ENCODE measurements at places on chromosomes 6 and 20.

DNA sequence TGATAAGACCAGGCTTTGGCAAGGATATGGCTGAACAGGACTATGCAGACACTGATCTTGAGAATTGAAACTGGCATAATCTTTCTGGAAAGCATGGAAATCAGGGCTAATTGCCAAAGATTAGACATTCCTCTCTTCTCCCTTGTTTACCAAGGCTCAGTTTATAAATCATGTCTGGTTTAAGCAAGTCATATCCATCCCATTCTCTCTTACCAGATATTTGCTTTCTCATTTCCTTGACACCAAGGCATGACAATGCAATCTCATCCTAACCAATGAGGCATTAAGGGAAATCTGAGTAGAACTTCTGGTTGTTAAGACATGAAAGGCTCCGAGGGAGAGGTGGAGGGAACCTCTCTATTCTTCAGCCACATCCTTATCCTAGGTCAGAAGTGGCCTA, 110.3 kb upstream of the CEP85L start:
- DNase-seq = no peak

- no peak for DNase-seq
These were observed 33.0 kb upstream of the RIPOR2 start for GRCh38 chr6:24968783-24969182.

DNA sequence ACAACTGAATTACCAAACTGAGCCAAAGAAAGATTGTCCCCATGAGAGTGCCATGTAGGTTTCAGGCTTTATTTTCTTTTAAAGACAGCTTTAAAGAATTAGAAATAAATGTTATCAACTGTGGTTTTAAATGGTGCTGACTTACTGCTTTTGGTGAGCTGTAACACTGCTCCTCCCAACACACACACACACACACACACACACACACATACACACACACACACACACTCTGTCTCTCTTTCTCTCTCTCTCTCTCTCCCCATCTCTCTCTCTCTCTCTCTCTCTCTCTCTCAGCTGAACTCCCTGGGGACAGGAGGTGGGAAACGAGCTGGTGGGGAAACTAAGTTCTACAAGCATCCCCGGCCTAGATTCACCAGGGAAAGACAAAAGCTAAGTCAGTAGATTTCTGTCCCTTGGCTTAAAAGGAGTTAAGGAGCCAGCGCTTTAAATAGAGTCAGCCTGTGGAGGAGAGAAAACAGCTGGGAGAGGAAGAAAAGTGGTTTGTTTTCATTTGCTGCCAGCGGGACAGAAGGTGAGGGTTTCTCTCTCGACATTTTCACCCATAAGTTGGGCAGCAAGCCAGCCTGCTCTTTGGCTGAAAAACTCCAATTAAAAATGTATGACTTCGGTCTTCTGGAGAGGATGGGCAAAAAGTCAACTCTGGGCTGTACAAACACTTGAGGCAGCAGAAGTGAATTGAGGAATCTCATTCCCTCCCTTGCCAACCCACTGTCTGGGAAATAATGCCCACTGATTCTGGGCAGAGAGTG, 27.4 kb downstream of the CBLN4 start:
- no peak for DNase-seq

- DNase-seq = no peak
These were observed 7.8 kb downstream of the ADTRP start for GRCh38 chr6:11770546-11771466.

DNA sequence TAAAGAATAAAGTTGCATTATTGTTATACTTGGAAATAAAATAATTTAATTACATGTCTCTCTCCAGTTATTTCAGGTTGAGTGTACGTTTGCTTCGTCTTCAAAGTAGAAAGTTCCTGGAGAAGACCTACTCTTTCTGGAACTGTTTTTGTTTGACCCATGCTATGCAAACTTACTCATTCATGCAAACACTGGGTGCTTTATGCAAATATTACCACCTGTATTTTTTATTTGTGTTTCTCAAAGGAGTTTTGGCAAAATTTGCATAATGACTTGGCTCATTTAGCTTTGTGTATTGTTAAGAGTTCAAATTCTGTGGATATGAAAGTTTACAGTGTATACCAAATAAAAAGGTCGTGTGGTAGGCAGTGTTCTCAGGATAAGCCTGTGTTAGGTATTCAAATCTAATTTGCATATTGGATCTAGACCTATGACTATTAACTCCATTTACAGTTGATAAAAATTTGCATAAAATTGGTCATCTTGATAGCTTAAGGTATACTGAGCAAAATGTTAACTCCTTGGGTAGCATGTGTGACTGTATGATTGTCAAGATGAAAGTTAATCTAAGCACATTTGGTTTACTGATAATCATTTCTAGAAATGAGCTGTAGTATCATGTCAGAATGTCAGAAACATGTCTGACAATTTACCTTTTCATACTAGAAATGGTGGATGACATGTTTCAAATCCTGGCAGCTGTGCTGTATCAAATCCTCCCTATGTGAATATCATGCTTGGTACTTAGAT, 65.2 kb downstream of the CDKAL1 start:
- DNase-seq = no peak

- DNase-seq = no peak
These were observed 42.8 kb upstream of the SLC22A23 start for GRCh38 chr6:3499603-3500002.

DNA sequence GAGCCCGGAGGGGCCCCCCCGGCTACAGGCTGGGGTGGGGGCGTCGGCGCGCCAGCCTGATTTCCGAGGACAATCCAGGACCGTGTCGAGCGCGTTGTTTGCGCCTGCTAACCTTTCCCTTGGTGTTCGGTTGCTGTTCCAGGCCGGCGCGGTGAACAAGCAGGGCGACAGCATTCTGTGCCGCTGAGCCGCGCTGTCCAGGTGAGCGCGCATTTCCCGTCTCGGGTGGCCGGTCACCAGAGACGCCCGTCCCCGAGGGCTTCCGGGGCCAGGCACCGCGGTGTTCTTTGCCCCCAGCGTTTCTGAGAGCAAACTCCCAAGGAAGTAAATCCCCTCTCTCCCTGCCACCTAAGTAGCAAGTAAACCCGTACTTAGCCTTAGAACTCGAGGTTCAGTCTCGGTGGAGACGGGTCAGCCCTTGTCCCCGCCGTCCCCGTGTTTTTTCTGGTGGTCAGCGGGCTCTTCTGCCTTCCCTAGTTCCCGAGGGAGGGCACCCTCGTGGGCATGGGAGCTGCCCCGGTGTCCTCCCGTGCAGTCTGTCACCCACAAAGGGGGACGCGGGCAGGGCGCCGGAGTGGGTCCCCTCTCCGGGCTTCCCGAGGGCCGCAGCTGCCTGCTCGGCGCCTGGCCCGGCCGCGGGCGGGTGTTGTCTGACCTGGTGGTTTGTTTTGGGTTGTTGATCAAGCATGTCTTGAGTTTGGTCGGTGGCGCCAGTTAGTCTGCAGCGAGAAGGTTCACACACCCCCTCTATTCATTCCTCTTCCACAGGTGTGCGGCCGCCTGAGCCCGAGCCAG, 1.5 kb downstream of the ID4 start:
- DNase-seq = peak; percentile 83

DNA sequence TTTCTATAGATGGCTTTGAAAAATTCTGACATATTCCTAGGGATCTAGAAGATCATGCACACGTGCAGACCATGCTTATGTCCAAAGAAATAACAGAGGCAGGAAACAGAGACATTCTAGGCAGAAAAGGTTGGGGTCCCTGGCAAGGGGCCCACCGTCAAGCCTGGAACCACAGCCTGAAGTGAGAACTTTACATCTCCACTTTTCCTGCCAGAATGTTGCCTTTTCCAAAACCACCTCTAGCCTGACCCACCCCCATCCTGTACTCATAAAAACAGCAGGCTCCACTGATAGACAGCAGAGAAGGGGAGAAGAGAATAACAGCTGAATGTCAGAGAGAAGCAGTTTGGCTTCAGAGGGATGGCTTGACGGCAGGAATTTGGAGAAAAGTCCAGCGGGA, 257.3 kb upstream of the NT5E start:
- no peak for DNase-seq

GRCh38 chr6:51265426-51265825, 446.8 kb downstream of the TFAP2B start:
- DNase-seq = no peak

DNA sequence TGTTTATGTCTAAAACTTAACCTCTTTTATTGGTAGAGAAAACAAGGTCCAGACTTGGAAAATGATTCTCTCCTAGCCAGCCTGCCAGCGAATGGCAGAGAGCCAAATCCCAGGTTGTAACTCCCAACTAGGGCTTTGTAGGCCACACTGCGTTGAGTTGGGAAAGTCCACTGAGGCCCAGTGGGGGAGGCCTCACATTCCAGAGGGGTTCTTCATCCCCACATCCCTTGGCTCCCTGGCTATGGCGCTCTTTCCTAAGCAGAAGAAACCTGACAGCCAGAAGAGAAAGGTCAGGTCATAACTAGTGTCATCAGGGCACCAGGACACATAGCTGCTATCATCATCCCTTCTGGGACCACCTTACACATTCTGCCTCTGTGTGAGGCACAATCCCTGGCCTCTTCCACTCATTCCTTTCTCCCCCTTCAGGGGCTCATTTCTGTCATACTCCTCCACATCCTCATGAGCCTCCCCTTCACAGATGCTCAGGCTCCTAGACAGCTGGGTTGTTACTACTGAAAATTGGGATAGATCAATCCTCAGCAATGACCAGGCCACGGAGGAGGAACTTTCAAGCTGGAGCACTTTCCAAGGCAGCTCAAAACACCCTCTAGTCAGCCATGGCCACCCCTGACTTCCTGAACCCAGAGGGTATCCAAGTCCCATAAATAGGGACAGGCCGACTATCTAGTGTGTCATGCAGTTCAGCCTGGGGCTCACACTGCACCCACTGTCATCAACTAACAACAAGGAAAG, 48.6 kb downstream of the TCP11 start:
- no peak for DNase-seq

GRCh38 chr6:150999576-150999975, 134.1 kb downstream of the MTHFD1L start:
- no peak for DNase-seq

GRCh38 chr20:17225851-17226409, 910 bp upstream of the PCSK2 start:
- DNase-seq = no peak

DNA sequence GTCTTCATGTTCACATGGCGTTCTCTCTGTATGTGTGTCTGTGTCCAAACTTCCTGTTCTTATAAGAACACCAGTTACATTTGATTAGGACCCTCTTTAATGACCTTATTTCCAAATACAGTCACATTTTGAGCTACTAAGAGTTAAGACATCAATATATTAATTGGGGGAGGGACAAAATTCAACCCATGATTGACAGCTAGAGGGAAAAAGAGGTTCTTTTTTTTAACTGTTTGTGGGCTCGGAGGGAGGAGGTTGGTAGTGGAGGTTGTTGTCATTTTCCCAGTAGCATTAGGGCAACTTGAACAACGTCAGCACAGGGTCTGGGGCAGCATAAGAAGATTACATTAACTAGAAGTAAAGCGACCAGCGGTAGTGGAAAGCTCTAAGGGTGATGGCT, 2.3 kb upstream of the GMDS start:
- no peak for DNase-seq

DNA sequence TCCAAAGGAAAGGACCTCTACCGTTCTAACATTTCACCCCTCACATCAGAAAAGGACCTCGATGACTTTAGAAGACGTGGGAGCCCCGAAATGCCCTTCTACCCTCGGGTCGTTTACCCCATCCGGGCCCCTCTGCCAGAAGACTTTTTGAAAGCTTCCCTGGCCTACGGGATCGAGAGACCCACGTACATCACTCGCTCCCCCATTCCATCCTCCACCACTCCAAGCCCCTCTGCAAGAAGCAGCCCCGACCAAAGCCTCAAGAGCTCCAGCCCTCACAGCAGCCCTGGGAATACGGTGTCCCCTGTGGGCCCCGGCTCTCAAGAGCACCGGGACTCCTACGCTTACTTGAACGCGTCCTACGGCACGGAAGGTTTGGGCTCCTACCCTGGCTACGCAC, 18.8 kb downstream of the PRDM1 start:
- no peak for DNase-seq

- no peak for DNase-seq
These were observed at the start of gene GMEB2 for GRCh38 chr20:63626424-63627128. Gene GMEB2 (minus strand): TSS chr20:63627101. CDS start chr20:63619397, 7,704 bp downstream.

DNA sequence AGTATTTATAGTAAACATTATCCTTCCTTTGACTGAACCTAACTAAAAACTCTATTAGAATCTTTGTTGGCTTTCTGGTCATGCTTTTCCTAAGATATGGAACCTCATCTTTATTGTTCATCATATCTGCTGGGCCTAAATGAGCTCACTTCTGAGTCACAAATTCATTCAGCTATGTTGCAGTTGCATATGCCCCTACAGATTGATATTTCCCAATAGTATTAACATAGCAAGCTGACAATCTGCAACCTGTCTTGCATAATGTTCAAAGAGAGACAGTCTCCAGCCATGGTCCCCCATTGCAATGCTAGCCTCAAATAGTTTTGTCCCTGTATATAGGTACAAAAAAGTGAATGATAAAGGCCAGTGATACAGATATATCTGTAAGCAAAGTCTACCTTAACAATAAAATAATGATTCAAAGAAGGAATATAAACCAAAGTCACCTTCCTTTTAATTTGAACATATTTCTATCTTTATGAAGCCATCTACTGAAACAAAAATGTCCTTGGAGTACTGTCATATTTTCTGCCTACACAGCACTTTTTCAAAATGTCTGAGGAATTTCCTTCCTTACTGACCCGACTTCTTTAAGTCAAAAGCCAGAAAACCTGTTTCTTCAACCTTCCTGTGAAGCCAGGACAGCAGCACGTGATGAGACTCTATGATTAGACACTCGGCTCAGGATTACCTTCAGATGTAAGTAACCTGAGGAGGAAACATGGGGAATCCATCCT, 140.7 kb downstream of the UBE3D start:
- DNase-seq = no peak

DNA sequence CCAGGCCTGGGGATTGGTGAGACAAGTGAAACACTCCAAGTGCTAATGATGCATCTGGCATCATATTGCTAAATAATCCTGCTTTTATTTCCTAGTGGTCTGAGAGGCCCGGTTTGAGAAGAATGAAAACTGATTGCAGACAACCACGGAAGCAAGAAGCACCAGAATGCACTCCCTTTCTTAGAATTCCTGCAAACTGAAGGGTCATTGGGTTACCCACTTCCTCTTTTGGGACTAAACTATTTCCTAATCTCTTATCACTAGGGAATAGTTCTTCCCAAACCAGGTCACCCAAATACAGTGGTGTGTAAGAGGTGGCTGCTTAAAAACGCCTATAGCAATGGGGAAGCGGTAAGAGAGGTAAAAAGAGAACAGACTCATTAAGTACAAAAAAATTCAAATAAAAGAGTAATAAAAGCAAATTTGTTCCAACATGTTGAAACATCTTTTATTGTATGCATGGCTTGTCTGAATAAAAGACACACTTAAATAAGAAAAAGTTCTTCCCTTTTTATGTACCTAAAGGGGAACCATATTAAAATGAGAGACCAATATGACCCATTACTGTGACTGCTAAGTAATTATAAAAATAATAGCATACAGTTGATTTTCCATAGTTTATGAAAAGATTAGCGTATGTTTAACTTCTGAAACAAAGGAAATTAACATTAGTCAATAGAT, 125.8 kb downstream of the MYB start:
- DNase-seq = no peak

DNA sequence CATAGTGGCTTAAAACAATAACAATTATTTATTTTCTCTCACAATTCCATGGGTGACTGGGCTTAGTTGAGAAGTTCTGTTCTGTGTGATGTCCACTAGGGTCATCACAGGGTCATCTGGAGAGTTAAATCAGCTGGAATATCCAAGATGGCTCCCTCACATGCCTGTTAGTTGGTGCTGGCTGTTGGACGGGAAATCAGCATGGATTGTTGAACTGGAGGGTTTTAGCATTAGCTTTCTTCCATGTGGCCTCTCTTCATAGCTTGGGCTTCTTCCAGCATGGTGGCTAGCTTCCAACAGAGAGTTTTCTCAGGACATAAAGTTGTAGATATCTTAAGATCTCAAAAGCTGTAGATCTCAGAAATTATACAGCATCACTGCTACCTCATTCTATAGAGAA, 19.6 kb downstream of the MARCKS start:
- no peak for DNase-seq

All from NCI-H187 (cell line).